Mesothelial cell of epicardium (in vitro differentiated cells): ENCODE measurements at places on chromosomes 5 and 9. TPM values are rescaled to one million over a fixed set of nuclear protein-coding genes. Genes with fewer than 3 reads are reported as not detected.

The SH3PXD2B gene
- total RNA-seq: 68.9 to 74.4 TPM (median 71.4 TPM) in 3 replicates

The FOXI1 gene
- total RNA-seq: not detected in 3 replicates

The DPM2 gene
- total RNA-seq: 36.8 to 37.5 TPM (median 36.9 TPM) in 3 replicates

The F2RL1 gene
- total RNA-seq: 5.7 to 6.6 TPM (median 6.6 TPM) in 3 replicates

The RPL7A gene
- total RNA-seq: 2,220 to 2,356 TPM (median 2,311 TPM) in 3 replicates

The BHMT2 gene
- total RNA-seq: not detected in 3 replicates
